Activated CD8-positive, alpha-beta memory T cell treated with anti-CD3 and anti-CD28 coated beads for 1 hour (primary cell): ENCODE measurements at places on chromosomes 16 and 17.

- no peak for DNase-seq
Measured at GRCh38 chr17:73547790-73548189, 96.5 kb downstream of the SDK2 start.

DNA sequence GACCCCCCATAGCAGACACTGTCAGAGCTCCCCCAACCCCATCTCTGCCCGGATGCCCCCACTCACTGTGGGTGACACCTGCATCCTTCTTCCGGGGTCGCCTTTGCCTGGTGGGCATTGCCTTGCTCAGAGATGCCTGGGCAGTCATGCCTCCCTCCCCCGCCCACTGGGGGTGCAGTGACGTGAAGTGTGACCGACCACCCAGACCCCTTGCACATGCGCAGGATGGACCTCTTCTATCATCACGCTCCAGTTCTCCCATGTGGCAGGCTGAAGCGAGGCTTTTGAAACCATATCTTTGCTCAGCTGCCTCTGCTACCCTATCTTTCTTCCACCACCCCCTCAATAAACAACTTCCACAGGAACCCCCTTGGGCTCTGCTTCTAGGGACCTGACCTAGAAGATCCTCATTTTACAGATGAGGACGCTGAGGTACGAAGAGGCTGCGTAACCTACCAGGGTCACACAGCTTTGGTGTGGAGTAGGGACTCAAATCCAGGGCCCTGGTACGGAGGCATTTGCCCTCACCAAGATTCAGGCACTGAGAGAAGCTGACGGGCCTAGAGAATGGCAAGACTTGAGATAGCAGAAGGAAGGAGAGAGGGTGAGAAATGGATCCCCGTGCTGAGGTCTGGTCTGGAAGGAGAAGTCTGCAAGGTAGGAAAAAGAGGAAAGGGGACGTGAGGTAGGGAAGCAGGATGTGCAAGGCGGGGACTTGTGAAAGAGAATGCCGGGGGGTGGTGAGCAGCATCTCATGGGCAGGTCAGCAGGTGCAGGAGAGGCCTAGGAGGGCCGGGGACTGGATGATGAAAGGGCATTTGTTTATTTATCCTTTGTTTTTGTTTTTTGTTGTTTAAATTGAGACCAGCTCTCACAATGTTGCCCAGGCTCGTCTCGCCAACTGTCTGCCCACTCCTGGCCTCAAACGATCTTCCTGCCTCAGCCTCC lies 14.4 kb downstream of the NLRC5 start:
- no peak for DNase-seq

GRCh38 chr17:5644065-5644464 lies 59.8 kb upstream of the NLRP1 start:
- no peak for DNase-seq

DNA sequence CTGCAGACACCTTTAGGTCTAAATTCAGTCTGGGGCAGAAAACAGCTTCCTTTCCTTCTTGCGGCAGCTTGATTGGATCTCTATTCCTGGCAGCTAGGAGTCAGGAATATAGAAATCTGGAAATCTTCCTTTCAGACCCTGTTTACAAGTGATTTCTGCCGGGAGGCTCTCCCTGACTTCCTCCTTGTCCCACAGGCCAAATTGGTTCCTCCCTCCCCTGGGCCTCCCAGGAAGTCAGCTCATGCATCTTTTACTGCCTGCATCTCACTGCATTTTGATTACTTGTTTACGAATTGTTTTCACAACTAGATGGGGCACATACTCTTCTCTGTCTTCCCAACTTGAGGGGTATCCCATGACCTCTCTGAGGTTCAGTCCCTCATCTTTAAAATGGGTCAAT lies 206.3 kb downstream of the MAF start:
- no peak for DNase-seq

DNA sequence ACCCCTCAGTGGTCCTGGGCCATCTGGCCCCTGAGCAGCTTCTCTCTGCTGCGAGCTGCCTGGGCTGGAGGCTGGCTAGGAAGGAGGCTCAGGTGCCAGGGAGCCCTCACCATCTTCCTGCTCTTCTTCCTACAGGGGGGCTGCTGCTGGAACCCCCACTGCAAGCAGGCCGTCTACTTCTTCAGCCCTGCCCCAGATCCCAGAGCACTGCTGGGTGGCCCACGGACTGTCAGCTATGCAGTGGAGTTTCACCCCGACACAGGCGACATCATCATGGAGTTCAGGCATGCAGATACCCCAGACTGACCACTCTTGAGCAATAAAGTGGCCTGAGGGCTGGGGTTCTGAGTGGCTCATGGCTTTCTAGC lies 46.1 kb downstream of the PRMT7 start:
- no peak for DNase-seq

DNA sequence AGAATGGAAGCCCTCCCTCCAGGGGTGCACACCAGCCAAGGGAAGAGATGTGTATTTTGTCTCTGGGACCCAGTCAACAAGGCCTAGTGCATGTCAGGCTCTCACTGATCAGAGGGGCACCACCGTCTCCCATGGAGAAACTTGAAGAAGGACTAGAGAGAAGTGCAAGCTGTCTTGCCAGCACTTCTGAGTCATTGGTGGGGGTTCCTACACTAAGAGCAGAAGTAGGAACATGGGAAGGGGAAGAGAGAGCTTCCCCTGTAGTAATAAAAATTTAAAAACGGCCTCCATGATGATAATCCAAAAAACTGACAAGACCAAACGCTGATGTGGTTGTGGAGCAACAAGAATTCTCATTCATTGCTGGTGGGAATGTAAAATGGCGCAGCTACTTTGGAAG lies 46.3 kb downstream of the DYNLRB2 start:
- DNase-seq, result no peak

DNA sequence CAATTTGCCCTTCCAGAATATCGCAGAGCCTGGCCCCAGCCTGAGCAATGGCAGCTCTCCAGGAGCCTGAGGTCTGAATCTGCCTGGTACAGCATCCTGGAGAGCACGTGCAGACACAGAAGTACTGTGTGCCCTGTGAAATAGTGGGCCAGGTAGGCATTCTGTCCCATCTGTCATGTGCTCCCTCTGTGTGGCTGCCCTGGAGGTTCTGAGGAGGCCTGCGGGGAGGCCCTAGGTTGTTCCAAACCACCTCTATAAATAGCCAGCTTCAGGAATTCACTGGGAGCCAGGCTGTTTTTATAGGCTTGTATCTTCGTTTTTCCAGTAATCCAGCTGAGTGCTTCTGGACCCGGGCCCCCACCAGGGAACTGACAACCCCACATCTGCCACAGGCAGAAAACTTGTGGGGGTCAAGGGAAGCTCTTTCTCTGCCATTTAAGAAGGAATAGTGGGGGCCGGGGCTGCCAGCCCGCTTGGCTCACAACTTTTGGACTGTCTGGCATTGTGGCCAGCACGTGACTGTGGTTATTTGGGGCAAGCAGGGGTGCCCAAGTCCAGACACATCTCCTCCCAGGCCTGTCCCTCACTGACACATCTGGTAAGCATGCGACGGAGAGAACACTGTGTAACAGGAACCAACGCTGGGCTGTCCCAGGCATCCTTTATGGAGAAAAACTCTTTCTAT lies 356.3 kb upstream of the TNRC6C start:
- no peak for DNase-seq

DNA sequence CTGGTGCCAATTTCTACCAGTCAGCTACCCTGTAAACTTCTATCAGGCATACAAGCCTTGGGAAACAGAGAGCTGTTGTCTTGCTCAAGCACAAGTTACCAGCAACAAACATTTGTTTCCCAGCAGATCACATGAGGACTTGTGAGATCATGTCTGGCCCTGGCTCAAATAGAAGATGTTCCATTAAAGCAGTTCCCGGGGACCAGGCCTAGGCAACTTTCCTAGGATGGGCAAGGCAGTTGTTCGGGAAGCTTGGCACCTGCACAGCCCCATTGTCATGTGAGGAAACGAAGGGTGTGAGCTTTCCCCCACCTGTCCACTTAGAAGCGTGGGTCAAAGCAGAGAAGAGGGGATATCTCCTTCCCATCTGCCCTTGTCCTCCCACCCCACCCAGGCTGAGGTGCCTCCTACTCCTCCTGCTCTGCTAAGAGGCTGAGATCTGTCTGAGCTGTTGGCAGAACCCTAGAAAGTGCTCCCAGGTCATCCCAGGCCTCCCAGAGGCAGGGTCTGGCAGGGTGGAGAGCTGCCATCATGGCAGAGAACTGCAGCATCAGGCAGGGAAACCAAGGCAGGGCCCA lies 11.2 kb upstream of the SLC47A2 start:
- no peak for DNase-seq

- no peak for DNase-seq
Measured at GRCh38 chr16:88760424-88761142, 24.4 kb downstream of the PIEZO1 start.

DNA sequence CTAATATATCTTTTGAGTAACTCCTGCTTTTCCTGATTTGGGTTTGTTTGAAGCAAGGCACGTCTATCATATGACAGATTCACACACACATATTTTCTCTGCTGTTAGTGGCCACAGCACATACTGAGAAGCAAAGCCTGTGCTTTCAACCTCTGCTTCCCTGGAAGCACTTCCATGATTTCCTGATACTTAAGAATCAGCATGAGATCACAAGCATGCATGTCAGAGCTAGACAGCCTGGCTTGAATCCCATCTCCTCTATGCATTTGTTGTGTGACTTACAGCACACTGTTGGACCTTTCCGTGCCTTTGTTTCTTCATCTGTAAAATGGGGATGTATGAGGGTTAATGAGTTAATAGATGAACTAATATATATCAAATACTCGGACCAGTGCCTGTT lies 151.1 kb upstream of the NOL11 start:
- no peak for DNase-seq

DNA sequence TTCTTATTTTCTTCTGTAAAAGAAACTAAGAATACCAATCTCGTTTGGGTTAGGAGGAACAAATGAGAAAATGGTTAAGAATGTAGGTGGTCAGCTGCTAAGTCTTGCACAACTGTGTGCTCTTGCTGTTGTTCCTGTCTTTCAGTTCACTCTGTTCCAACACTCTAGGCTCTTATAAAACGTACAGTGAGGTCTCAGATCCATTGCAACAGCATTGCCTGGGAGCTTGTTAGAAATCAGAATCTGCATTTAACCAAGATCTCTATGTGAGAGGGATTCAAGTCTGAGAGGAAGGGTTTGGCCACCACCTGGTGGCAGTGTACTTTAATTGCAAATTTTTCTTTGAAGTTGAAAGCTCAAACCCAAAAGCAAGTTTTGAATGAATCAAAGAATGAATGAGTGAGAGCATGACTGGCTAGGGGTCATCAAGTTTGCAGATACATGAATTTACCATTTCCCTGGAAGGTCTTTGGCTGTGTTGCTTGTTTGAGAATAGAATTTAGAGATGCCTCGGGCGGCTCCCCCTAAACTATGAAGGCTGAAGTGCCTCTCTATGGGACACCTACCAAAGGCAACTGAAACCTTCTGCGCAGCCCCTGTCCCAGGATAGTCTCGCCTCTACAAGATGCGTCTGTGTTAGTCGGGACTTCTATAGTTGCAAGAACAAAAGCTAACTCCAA lies 2.5 kb downstream of the ALOX15B start:
- DNase-seq, result no peak

- DNase-seq, result no peak
Measured at GRCh38 chr16:46862555-46863447, 21.4 kb upstream of the GPT2 start.

- DNase-seq, result no peak
Measured at GRCh38 chr16:73956587-73957494, 339.8 kb upstream of the PSMD7 start.

GRCh38 chr16:5647051-5647450 lies 549.5 kb upstream of the EEF2KMT start:
- no peak for DNase-seq

GRCh38 chr17:78130437-78131101 lies at the start of gene TMC8:
Gene TMC8, plus strand, starts transcription at chr17:78130771. Its CDS starts 818 bp downstream, at chr17:78131589.
- no peak for DNase-seq

GRCh38 chr17:1562176-1562643 lies 382 bp downstream of the PITPNA start:
- peak; percentile 19 for DNase-seq

GRCh38 chr16:57734308-57734924 lies 1.2 kb upstream of the KATNB1 start:
- no peak for DNase-seq

DNA sequence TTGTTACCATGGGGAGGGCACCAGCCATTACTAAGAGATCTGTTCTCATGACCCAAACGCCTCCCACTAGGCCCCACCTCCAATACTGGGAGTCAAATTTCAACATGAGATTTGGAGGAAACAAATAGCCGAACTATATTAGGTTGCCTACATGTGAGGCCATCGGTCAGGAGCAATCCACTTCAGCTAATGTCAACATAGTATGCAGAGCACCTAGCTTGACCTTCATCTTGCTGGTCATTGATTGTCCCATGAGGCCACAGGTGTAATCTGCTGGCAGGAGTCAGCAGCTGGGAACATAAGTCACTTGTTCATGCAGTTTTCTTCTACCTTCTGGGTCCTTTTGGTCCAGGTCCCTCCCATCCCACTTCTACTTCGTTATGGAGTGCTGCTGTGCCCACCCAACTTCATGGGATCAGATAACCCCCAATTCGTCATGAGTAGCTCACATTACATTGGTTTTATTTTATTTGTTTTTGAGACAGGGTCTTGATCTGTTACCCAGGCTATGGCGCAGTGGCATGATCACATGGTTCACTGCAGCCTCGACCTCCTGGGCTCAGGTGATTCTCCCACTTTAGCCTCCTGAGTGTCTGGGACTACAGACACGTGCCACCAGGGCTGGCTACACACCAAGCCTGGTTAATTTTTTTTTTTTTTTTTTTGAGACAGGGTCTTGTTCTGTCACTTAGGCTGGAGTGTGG lies 5.9 kb upstream of the KPNA2 start:
- no peak for DNase-seq

- no peak for DNase-seq
Measured at GRCh38 chr17:28443901-28444638, 29.4 kb upstream of the SLC13A2 start.

- DNase-seq, result no peak
Measured at GRCh38 chr16:78903843-78904242, 696.7 kb downstream of the MAF start.

GRCh38 chr16:59459806-59460205 lies 725.7 kb upstream of the GOT2 start:
- no peak for DNase-seq

DNA sequence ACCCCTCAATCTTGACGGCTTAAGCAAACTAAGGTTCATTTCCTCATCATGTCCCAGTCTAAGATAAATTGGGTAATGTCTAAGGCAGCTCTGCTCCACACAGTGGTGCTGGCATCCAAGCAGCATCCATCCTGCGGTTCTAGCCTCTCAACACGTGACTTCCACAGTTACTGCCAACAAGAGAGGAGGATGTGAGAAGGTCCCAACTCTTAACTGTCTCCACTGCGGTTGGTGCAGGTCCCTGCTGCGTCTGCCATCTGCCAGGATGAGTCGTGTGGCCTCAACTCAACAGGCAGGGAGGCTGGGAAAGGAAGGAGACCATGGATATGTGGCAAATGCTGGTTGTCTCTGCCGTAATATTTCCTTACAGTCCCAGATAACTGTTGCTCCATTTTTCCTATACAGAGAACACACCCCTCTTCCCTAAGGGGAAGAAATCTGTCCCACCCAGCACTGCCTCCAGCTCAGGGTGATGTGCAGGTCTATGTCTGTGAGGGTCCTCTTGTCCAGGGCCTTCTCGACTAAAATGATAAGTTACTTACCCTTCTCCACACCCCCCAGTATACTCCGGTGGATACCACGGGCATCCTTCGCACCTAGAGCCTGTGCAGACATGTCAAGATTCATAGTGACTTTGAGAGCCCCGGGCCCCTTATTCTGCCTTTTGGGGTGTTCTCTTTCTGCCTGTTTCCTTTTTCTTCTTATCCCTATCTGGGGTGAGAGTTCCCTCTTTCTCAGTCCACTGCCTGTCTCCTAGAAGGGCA lies 64.7 kb downstream of the KCNJ18 start:
- no peak for DNase-seq

- no peak for DNase-seq
Measured at GRCh38 chr17:43530288-43531081, 15.7 kb downstream of the ETV4 start.
